NCI-H1092 treated with DMSO at 0.1 percent for 48 hours (cell line): ENCODE measurements at places on chromosomes 6 and 20.

GRCh38 chr20:13788167-13788834 lies 3.5 kb downstream of the NDUFAF5 start:
- DNase-seq, result peak; percentile 11

DNA sequence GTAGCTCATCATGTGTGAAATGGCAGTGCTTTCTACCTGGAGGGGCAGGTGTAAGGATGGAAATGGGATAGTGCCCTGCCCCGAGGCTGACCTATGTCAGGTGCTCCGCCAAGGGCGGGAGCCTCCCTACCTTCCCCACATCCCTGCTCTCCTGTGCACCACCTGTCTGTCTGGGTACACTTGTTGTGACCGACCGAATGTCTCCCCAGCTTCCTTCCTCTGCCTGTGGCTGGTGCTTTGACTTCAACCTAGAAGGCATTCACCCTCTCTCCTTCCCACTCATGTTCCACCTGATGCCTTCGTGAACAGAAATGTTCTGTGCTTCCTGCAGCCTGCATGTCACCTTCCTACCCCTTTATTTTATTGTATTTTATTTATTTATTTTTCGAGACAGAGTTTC lies 114.8 kb downstream of the SCML4 start:
- no peak for DNase-seq

GRCh38 chr6:14707276-14707675 lies 538.6 kb upstream of the JARID2 start:
- no peak for DNase-seq

DNA sequence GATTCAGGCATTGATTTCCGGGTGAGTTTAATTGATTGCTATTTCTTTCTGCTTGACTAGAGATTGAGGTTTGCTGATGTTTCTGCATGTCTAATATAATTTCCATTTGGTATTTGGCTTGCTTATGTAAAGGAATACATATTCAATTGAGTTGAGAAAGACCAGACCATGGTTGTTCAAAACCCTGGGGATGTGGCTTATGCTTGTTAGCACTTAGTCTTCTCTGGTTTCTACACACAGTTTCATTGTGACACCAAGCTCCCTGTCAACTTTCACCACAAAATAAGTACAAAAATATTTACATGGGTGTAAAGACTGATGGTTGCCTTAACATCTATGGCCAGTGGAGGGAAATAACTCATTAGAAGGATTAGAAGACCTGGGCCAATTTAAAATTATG lies 209.6 kb downstream of the CDH26 start:
- no peak for DNase-seq

DNA sequence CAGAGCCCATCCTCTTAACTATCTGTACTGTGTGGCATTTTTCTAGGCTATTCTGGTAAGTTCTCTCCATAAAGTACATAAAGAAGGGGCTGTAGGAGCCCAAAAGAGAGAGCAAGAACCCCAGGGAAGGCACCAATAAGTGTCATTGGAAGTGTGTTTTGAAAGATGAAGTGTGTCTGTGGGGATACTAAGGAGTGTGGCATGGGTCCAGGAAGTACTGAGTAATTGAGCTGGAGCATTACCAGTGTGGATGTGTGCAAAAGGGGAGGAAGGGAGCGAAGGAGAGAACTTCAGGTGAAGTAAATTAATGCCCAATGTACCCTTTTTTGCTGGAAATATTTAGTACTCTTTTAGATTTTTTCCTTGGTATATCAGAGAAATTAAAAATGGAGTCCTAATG lies 63.9 kb downstream of the KCNS1 start:
- DNase-seq, result no peak

GRCh38 chr6:34806738-34807453 lies 15.0 kb downstream of the BLTP3A start:
- DNase-seq, result no peak

DNA sequence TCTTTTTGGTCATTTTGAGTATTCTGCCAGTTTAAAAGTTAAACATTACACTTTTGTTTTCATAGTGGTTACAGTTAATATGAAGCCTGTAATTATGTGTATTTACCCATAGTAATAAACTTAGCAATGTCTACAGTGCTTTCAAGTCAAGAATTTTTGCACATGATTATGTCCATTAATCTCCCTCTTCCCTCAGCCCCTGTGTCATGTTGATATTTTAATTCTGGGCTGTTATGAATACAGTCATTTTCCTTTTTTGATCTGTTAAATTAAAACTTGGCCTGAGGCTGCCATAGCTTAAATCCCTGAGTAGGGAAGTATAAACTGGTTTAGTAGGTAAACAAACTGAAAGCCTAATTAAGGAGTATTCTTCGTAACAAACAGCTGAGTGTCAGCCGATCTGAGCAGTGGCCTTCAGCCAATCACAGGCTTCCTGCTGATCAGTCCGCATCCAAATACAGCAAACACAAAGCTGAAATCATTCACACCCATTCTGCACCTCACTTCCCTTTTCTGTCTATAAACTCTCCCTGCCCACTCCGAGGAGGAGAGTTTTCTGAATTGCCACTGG lies 9.5 kb upstream of the SFT2D1 start:
- DNase-seq, result peak; percentile 56

- no peak for DNase-seq
These were observed 102.5 kb downstream of the PAK5 start for GRCh38 chr20:9736373-9736772.

GRCh38 chr20:14790190-14790589 lies 452.8 kb upstream of the FLRT3 start:
- peak; percentile 18 for DNase-seq

GRCh38 chr6:54427396-54427937 lies 119.2 kb downstream of the TINAG start:
- no peak for DNase-seq

GRCh38 chr20:48550814-48551213 lies 277.0 kb downstream of the PREX1 start:
- no peak for DNase-seq

DNA sequence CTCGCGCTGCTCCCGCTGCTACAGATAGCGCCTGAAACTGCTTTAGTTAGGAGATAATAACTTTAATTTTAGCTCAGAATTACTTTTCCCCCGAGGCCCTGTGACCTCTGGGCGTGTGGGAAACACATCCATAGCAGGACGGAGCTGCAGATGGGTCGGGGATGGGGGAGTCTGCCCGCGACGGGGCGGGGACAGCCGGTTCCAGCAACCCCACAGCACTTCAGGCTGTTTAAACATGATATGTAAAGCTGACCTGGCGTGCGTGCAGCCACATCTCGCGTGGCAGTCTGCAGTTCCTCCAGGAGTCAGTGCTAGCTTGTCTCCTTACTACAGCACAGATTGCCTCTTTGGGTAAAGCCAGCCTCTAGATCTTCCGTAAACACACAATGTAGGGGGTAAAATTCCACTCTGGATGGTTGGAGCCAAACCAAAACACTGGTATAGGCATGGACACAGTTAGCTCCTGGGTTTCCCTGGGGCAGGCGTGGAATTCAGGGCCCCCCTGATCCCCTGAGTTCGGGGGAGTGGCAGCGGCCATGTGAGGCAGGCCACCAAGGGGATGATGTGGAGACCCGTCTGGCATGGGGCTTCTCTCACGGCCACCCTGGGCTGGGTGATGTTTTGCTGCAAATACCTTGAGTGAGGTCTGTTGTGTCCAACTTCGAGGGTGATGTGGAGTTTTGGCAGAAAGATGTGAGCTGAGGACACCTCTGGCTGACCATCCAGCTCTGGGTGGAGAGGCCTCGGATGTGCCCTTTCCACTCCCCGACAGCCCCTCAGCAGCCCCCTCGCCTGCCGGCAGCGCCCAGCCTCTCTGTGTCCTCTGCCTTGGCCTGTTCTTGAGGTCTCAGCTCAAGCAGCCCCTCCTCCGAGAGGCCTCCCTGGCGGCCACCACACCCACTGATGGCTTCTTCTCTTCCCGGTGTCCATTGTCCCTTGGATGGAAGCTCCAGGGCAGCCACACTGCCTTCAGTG lies 214.5 kb downstream of the TAF4 start:
- no peak for DNase-seq

DNA sequence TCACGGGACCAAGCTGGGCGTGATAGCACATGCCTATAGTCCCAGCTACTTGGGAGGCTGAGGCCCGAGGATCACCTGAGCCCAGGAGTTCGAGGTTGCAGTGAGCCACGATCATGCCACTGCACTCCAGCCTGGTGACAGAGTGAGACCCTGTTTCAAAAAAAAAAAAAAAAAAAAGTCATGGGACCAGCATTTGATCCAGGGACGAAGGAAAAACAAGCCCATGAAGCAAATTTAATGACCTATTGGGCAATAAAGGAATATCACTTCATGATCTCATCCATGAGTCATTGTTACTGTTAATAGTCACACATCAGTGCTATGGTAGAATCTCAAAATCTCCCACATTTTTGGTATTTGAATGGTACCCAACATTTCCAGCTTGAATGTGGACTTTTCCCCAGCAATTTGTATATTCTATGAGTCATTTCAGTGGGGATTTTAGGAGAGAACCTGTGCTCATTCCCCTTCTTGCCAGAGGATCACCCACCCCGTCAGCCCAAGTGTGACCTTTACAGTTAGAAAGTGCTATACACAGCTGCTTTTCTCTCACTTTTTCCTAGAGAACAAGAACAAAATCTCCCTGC lies 8.5 kb upstream of the SOD2 start:
- no peak for DNase-seq

- DNase-seq, result no peak
These were observed 20.3 kb upstream of the DYNLRB1 start for GRCh38 chr20:34495916-34496315.

GRCh38 chr6:160428069-160428430 lies 79.9 kb downstream of the SLC22A3 start:
- peak; percentile 93 for DNase-seq

DNA sequence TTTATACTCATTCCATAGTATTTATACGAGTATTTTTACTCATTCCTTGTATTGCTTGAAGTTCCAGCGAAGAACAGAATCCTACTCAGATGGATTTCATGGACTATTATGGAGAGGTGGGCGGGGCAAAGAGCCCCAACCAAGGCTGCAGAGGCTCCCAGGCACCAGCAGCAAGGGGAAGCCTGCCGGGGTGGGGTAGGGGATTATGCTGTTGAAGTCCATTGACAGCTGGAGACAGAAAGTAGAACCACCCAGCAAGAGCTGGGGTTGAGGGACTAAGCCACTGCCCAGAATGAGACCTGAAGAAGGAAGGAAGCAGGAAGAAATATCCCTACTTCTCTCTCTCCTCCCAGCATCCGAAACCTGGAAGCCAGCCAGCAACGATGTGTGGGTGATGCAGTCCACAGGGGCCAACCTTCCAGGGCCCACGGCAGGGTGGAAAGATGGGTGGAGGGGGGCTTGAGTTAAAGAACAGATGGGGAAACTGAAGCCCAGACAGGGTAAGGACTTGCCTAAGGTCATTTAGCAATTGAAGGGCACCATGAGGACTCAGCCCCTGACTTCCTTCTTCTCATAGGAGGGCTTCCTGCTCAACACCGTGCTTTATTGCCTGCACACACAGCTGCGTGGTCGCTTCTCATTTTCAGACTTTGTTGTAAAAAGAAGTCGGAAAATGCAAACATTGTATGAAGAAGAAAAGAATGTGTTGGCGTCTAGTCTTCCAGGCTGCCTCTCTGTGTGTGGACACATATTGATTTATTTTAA lies 18.3 kb upstream of the GTSF1L start:
- no peak for DNase-seq

GRCh38 chr20:44072384-44072783 lies 114.6 kb downstream of the JPH2 start:
- no peak for DNase-seq

GRCh38 chr20:63769891-63770474 lies 30.4 kb downstream of the SLC2A4RG start:
- no peak for DNase-seq

DNA sequence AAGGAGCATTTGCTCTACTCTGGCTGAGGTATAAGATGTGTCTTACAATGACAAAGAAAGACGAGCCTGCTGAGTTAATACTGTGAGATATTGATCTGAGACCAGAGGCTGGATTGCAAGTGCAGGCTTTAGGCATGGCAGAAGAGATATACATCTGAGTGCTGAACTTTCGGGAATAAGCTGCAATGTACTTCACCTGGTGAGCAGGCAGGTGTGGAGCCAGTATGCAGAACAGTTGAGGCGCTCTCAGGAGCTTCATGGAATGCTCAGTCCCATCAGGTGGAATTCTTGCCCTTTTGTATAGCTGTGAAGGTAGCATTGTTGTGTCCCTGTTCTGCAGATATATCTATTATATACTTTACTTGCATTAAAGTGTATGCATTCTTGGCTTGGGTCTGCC lies 179.3 kb upstream of the RIMS1 start:
- DNase-seq, result no peak

- DNase-seq, result no peak
These were observed 54.9 kb upstream of the ARHGAP18 start for GRCh38 chr6:129764761-129765407.

DNA sequence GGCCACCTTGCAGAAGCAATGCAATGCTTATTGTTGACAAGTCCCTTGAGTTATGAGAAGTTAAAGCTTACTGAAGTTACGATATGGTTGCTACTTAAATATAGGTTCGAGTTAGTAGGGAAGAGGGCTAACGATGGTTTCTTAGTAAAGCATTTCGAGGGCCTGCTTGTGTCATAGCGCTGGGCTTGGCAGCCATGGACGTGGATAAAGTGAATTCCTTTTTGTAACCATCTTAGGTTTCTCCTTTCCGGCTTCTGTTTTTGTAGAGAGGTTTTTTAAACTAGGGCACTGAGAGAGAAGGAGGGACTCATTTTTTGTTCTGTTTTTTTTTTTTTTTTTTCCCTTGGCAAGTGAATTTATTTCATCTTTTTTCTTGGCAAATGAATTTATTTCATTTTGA lies 27.6 kb downstream of the TIAM2 start:
- no peak for DNase-seq

- no peak for DNase-seq
These were observed 150.4 kb downstream of the MRPL14 start for GRCh38 chr6:43976706-43977403.

DNA sequence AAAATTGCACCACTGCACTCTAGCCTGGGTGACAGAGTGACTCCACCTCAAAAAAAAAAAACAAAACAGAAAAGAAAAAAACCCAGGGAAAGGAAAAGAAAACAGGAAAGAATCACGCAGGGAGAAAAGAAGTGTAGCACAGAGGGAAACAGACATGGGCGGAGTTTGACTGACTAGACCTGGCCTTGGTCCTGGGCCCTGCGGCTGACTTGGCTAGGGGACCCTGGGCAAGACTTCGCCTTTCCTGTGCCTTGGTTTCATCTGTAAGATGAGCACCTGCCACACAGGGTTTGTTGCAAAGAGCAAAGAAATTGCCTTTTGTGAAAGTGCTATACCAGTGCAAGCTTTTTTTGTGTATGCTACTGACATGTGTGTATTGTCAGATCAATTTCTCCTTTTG lies 71.3 kb upstream of the KCNG1 start:
- DNase-seq, result no peak

DNA sequence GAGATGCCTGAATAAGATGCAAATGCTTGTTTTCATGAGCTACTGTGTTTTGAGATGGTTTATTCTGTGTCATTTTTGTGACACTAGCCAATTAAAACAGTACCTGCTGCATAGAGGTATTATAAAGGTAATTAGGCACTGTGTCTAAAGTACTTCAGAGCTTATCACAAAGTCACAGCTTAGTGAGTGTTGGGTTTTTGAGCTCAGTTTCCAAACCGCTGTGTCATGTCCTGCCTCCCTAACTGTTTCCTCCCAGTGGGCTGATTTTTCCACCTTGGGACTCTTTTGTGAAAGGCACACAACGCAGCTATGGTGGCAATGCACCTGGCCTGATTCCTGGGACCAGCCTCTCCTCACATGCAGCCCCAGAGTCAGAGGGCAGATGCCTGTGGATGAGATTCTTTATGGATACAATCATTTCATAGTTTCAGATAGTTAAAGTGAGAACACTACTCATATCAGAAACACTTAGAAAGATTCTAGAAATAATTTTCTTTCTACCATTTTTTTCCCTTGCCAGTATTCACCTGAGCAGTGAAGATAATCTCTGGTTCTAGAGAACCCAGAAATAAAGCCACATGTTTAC lies 41.3 kb upstream of the TAGAP start:
- no peak for DNase-seq

GRCh38 chr20:61680096-61680495 lies 385.6 kb downstream of the TAF4 start:
- DNase-seq, result no peak
